ENCODE measurements at places on chromosomes 6 and 20.

GRCh38 chr6:108167449-108168089 is 1.7 kb downstream of the NR2E1 start:
- peak; percentile 48 for DNase-seq

DNA sequence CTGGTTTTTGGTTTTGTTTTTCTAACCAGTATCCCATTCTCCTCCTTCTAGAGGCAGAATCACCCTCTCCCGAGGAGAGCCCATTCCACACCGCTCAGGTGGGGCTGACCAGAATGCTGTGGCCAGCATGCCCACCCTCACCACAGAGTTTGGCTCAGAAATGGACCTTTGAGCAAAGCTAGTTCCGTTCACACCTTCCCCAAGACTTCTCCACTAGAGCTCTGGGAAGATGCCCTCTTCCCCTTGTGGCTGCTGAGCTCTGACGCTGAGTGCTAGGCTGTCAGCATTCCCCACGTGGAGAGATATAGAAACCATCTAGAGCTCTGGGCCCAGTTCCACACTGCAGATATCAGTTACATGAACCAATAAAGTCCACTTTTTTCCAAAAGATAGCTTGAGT is 7.9 kb downstream of the GPLD1 start:
- DNase-seq: no peak

DNA sequence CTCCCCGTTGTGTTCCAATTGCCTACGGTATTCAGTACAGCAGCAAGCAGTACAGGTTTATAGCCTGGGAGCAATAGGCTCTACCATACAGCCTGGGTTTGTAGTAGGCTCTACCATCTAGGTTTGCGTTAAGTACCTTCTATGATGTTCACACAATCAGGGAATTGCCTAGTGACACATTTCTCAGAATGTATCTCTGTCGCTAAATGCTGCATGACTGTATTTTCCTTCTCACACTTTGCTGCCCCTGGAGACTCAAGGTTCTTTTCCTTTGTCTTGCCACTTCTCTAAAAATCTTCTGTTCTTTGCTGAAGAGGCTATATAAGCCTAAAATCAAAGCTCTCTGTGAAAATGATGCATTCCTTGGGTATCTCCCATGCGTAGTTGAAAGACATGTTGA is 241.9 kb downstream of the CD83 start:
- DNase-seq: no peak

DNA sequence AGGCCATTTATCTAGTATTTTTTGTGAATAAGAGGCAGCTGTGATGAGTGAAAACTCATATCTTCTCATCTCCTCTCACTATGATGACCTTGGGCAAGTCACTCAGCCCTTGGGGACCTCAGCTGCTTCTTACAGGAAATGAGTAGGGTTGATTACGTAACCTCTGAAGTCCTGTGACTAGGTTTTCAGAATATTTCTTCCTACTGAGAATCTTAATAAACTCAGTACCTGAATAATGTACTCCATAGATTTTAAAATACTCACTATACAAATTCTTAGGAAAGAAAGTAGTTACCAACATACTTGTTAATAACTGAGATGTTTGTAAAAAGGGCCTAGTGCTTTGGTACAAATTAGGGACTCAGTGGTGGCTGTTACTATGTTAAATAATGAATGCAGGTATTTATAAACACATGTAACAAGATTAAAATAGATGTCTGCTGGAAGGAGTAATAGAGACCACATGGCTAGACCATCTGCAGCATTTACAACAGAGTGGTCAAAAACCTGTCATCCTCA is 60.9 kb downstream of the RPRD1B start:
- no peak for DNase-seq

DNA sequence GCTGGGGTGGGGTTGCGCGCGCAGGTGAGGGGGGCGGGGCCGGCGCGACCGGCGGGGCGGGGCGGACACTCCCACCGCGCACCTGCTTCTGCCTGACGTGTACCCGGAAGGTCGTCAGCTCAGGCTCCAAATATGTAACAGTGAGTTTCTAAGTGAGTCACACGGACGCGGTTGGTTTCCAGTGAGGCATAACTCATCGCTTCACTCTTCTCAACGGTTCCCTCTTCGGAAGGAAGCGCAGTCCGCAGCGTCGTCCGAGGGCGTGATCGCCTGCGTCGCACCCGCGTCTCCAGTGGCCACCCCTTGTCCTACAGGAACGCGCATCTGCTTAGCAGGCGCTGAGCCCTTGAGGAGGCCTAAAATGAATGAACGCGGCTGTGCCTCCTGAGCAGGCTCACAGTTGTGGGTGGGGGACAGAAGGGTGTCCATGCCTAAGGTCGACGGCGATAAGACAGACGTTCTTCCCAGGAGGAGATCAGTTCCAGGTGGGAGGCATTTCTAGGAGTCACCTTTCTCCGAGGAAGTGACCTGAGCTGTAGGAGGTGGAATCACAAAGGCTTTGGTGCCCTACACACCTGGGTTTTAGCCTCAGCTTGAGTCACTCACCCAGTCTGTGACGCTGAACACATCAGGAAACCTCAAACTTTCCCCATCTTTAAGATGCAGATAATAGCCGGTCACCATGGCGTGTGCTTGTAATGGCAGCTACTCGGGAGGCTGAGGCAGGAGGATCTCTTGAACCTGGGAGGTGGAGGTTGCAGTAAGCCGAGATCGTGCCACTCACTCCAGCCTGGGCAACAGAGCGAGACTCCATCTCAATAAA is 50.9 kb upstream of the EZR start:
- peak; percentile 26 for DNase-seq

Measured in neuronal stem cell (in vitro differentiated cells).